ENCODE measurements at places on chromosomes 1 and 21. TPM values are rescaled to one million over a fixed set of nuclear protein-coding genes. Genes with fewer than 3 reads are reported as not detected.

FCRL4 gene
- not detected for total RNA-seq

DNA sequence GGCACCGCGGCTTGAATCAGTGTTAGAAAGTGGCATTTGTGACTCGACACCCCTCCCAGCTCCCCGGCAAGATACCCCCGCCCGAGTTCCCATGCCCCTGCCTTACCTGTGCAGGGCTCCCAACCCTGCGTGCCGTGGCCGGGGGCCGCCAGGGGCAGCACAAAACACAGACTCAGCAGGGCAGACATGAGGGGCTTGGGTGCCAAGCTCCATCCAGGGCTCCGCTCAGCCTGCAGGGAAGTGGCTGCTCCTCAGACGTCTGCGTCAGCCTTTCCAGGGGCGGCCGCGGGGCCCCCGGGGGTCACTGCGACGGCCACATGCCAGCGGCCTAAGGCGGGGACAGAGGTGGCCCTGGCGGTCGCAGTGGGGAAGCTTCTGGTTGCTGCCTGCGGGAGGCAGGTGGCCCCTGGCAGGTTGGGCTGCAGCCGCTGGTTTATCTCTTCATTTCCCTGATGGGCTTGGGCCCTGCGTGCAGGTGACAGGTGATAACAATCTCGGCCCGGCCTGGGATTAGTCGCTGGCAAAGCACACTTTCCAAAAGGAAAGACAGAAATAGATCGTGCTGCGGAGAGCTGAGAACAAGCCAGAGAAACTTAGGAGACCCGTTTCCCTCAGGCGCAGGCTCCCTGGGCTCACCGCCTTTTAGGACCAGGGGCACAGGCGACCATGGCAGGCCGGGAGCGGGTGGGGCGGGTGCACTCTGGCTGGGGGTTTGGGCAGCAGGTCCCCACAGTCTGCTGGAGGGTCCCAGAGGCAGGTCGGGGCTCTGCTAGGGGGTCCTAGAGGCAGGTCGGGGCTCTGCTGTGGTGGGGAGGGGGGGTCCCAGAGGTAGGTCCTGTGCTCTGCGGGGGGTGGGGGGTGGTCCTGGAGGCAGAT is at the start of gene TSPEAR:
Gene TSPEAR, minus strand, starts transcription at position 246 of the 876 bp plus-strand sequence. Its CDS starts 58 bp downstream, at position 188.
- DNase-seq = no peak

TTC39A gene
- total RNA-seq = 33.0 TPM

BTBD8 gene
- total RNA-seq = 0.76 TPM

DNA sequence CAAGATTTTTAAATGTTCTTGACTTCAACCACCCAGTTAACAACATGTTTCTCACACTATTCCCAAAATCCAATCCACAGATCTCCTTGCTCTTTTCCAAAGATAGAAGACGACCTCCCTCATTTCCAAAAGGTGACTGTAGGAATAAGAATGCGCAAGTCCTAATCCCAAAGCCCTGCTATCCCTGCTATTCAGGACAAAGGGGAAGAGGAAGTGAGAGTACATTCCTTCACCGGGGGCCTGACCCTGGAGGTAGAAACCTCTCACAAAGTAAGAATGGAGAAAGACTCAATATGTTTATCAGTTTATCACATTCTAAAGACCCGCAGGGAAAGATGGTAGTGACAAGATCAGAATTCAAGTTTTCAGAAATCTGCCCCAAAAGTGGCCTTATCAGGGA is 55.7 kb downstream of the PLEKHA6 start:
- DNase-seq = no peak

- no peak for DNase-seq
These were observed 127.8 kb downstream of the CAMTA1 start for GRCh38 chr1:6913086-6913485.

DNA sequence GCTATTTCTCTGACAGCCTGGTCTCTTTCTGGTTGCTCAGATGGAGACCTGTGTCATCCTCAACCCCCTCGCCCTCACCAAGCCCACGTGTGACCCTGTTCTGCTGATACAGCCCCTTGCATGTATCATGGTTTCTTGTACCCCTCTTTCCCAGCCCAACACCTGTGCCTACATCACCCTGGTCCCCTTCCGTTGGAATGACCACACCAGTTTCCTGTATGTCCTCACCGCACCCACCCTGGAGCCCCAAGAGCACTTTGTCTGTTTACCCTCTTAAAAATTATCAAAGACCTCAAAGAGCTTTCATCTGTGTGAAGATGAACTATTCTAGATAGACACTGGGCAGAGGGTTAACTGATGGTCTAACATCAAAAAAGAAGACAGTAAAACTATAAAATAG is 179.5 kb downstream of the GALNT2 start:
- DNase-seq = no peak

HTR6 gene
- total RNA-seq = not detected

DNA sequence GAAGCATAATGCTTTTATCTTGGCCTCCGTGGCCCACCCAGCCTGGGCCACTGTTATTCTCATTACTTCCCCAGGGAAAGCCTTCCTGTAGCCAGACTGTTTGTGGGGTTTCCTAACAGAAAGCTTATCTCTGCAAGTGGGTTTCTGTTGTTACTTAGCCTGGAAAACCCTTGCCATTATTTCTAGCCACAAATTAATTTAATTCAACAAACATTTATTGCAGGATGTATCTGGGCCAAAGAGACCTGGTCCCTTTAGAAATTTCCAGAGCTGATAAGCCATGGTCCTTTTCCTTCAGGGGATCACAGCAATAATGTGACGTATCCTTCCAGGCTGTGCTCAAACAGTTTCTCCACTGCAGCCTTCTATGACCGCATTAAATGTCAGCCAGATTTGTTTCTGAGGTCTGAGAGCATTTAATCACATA is 20.9 kb downstream of the TNN start:
- no peak for DNase-seq

GRCh38 chr1:175200678-175201521 is 8.3 kb upstream of the KIAA0040 start:
- DNase-seq = no peak

ATP1A4 gene
- total RNA-seq = not detected

DNA sequence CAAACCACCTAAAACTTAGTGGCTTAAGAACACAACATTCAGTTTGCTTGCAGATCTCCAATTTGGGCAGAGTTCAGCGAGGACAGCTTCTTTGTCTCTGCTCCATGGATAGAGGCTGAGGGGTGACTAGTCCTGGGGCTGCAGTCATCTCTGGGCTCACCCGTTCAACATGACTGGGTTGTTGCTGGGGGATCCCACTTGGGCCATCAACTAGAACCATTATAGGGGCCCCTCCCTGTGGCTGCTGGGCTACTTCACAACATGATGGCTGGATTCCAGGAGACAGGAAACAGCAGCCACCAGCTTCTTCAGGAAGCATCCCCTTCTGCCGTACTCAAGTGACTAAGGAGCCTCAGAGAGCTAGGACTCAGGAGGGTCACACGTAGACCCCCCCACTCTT is 140.9 kb downstream of the RHOU start:
- no peak for DNase-seq

- no peak for DNase-seq
These were observed 53.3 kb upstream of the TINAGL1 start for GRCh38 chr1:31523012-31523411.

RASAL2 gene
- total RNA-seq = 58.6 TPM

DNA sequence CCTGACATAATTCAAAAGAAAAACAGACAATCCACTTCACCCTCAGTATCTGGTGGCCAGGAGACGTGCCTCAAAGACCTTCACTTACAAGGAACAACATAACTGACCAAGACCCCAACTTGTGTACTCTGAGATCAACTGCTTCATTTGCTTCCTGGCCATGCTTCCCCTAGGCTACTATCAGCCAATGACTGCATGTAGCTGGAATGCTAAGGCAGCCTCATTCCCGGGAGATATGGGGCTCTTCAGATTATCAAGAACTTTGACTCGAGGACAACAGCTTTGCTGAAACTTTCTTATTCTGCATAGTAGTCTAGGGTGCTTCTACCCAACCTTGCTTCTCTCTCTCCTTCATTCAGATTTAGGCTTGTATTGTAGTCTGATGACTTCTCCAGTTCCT is 11.7 kb upstream of the UCK2 start:
- no peak for DNase-seq

TEKT2 gene
- total RNA-seq = 23.0 TPM

All from upper lobe of left lung (tissue), 6 donors.